ENCODE measurements at places on chromosomes 6 and 20. TPM values are rescaled to one million over a fixed set of nuclear protein-coding genes. Genes with fewer than 3 reads are reported as not detected.
A peak's percentile ranks its signal among the peaks of the same experiment; 100 is the strongest.

DNA sequence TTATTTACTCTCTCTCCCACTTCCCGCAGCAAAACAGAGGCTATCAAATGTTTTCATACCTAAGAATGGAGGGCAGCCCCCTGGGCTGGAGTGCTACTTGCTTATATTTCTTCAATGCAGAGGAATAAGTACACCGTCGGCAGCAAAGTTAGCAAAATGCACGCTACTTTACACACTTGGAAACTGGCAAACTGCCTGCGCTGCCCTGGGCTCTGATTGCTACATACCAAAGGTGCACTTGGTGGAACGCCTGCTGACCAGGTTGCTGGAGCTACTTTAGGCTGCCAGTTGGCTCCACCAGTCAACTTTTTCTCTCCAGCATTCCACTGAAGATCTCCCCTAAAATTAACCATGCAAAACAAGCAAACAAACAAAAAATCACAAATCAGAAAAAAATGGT lies 62.4 kb downstream of the PRSS35 start:
- DNase-seq = no peak

DNA sequence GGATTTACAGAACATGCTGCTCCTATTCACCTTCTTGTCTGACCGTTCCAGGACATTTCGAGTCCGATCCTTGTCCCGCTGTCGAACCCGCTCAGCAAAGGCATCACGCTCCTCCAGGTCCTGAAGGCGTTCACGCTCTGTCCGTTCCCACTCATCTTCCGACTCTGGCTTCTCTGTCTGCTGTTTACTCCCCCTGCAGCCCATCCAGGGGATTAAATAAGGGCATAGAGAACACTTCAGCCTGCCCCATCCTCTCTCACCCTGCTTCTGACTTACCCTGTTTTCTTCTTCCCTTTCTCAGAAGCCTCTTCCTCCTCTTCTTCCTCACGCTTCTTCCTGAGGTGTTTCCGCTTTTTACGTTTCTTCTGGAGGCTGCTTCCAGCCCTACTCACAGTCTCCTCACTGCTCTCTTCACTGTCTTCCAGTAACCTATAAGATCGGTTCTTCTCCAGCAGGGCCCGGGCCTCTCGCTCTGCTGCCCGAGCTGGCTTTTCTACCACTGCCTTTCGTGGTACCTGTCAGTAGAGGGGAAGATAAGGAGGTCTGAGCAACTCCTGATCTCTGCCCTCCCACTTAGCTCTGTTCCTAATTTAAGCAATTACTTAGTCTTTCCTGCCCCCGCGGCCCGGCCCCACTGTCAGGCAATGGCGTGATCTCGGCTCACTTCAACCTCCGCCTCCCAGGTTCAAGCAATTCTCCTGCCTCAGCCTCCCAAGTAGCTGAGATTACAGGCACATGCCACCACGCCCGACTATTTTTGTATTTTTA lies 1.9 kb downstream of the DHX16 start:
- no peak for DNase-seq

- no peak for DNase-seq
These were observed 787 bp upstream of the TNFRSF6B start for GRCh38 chr20:63695424-63696305.

DNA sequence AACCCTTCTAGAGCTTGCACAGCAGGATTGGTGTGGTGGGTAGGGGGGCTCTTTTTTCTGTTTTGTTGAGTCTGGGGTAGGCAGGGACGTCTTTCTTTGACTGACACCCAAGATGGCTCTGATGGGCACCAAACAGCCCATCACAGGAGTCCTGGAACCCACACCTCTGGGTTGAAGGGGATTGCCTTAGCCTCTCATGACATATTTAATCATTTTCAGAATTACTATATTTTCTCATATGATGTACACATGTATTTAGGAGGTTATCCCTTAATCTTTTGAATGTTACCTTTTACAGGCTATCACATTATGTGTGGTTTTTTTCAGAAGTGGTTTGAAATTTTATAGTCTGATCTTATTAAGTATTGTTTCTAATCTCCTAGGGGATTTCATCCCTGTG lies 64.6 kb downstream of the RPP40 start:
- DNase-seq = no peak

GRCh38 chr20:64080813-64081623 lies 1.1 kb downstream of the OPRL1 start:
- DNase-seq = peak; percentile 68

GRCh38 chr6:166526937-166527336 lies 59.5 kb downstream of the RAMACL start:
- DNase-seq = no peak

GRCh38 chr20:4898282-4899244 lies 102.7 kb downstream of the SLC23A2 start:
- no peak for DNase-seq

DNA sequence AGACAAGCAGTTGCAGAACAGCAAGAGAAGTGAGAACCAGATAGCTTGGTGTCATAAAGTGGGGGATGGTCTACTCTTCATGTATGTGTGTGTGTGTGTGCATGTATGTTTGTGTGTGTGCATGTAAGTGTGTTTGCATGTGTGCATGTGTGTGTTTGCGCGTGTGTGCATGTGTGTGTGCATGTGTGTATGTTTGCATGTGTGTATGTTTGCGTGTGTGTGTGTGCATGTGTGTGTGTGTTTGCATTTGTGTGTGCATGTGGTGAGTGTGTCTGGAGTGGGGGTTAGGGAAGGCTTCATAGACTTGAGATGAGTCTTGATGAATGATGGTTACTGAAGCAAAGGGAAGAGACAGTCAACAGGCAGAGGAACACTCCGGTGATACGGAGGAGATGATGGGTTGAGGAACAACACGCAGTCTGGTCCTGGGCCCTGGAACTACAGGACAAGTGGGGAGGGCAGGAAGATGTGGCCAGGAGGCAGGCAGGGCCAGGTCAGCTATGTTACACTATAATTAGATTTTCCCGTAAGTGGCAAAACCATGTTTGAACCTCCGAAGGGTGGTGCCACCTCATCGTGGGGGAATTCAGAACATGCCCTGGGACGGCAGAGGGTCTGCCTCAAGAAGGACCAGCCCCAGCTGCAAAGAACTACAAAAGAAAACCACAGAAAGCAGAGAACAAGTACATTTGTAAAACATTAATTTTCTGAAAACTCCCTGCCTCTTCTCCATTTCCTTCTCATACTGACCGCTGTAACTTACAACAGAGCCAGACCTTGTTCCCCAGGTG lies 38.7 kb upstream of the PDE10A start:
- DNase-seq = no peak

- DNase-seq = no peak
These were observed 33.2 kb downstream of the RANBP9 start for GRCh38 chr6:13678255-13678983.

Gene MCHR2
- not detected for total RNA-seq

Gene CGA
- not detected for total RNA-seq

Gene NKX2-2
- total RNA-seq = not detected

Gene HLA-DRA
- 14.0 TPM for total RNA-seq

Gene LINC00237
- total RNA-seq = not detected

Gene NR2E1
- not detected for total RNA-seq

Gene SAMD10
- 37.5 TPM for total RNA-seq
